ENCODE measurements at places on chromosomes 1 and 21.

- peak; percentile 63 for DNase-seq
Observed at GRCh38 chr21:46097336-46098293, at the start of gene COL6A2. COL6A2 (plus strand) TSS chr21:46098112.

DNA sequence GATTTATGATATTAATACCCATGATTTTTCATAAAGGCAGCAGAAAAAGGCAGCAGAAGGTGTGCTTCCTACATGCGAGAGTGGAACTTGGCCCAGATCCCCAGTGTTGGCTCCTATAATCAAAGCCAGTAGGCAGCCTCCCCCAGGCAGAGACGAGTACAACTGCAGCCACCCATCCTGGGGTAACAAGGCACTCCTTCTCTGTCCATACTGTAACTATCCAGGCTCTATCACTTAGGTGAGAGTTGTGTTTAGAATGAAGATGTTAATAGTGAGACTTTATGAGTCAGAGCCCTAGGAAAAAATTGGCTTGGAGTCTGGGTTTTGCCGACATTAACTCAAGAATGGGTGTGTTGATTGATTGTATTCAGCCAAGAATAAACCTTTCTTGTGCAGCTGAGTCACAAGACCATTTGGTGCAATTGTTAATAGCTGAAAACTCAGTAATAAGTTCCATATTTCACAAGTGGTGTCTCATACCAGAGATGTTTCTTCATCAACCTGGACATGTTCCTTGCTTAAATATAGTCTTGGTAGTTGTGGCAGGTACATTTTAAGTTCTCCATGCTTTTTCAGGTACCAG lies 322.3 kb downstream of the DUSP10 start:
- peak; percentile 70 for DNase-seq

DNA sequence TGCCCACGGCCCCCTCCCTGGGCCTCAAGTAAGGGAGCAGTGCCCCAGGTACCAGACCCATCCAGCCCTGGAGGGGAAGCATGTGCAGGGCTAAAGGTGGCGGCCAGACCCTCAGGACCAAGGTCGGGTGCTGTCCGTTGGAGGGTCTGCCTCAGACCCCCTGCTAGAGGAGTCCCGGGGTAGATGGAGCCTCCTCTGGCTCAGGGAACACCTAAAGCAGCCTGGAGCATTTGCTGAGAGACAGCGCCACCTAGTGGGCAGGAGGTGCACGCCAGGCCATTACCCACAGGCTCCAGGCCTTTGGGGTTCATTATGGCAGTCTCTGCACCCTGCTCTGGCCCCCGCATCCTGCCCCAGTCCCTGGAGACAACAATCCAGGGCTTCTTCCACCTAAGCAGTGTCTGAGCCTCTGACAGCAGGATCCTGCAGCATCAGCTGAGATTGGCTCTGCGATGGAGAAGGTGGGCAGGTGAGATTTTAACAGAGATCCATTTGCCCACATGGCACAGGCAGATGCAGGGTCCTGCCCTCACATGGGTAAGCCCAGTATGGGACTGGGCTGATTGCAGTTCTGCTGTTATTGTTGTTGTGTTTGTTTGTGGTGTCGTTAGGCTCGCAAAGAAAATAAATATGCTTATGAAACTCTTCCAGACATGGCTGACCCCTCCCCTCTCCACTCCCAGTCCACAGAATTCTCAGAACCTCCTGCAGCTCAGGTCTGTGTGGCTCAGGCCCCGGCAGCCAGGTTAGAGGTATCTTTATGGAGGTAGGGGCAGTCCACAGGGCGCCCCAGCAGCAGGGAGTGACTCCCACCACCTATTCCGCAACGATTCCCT lies 42.4 kb downstream of the CTNNBIP1 start:
- peak; percentile 74 for DNase-seq

DNA sequence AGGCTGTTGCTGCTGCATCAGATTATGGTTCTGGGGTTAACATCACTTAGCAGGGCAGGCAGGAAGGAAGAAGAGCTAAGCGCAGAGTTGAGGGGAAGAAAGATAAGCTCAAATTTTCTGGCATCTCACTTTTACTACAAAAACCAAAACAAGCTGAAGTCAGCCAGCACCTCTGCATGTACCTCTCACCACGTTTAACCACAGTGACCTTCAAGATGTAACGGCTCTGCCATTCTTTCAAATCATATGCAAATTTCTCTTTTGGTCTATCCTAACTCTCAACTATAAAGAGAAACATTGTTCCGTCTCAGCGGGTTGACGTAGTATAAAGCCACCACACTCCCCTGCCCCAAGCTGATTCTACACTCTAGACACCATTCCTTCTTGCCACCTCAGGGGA lies 154.4 kb downstream of the OMA1 start:
- no peak for DNase-seq

DNA sequence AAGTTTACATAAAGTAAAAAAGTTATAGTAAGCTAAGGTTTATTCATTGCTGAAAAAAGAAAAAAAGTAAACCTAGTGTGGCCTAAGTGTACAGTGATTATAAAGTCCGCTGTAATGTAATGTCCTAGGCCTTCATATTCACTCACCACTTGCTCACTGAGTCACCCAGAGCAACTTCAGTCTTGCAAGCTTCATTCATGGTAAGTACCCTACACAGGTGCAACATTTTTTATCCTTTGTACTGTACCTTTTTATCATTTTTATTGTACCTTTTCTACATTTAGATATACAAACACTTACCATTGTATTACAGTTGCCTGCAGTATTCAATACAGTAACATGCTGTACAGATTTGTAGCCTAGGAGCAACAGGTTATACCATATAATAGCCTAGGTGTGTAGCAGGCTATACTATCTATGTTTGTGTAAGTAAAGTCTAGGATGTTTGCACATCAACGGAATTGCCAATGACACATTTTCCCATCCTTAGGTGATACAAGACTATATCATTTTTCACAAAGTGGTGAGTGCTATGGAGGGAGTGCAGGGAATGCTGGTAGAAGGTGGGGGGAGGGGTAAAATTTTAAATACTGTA lies 58.0 kb upstream of the DMRTA2 start:
- no peak for DNase-seq

GRCh38 chr1:152049291-152050083 lies 12.7 kb upstream of the S100A11 start:
- DNase-seq = peak; percentile 88

DNA sequence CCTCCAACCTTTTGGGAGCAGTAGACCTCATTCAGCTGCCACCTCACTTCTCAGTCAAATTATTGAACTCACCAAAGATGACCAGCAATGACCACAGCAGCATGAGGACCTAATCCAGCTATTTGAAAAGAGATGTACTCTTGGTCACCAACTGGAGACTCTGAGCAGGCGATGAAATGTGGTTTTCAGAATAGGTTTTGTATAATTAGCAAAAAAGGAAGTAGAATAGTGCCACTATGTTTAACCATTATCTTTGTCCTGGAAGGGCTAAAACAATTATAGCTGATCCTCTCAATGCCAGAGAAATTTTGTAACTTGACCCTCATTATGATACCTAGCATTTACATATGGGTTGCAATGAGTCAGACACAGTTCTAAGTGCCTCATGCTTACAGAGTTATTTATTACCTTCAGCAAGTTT lies at the start of gene FCRL2:
FCRL2 (minus strand) TSS at position 162 of the 421 bp plus-strand sequence; CDS start at position 103, 59 bp downstream.
- no peak for DNase-seq

DNA sequence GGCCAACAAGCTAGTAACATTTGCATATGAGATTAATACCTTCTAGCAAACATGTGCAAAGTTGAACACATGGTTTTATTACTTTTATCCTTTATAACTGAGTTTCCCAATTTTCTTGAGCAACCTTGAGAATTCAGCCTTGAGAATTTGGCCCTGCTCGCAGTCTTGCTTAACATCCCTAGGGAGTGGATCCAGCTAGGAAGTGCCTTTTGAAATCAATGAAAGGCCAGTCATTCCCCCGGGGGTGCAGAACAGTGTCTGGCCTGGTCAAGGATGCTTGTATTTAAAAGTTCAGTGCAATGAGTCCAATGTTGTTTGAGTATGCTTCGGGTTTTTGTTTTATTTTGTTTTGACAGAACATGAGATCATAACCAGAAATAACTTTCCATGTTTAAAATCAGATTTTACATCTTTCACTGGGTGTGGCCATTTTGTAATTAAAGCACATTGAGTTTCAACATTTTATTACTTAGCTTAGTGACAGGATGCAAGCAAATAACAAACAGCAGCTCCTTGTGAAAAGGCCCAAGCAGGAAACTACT lies 16.7 kb downstream of the PALMD start:
- peak; percentile 98 for DNase-seq

GRCh38 chr1:12450090-12450755 lies 167.8 kb downstream of the DHRS3 start:
- DNase-seq = no peak

- no peak for DNase-seq
Observed at GRCh38 chr1:119815361-119815760, 4.1 kb upstream of the REG4 start.

GRCh38 chr1:214505134-214505533 lies 46.3 kb downstream of the PTPN14 start:
- no peak for DNase-seq

DNA sequence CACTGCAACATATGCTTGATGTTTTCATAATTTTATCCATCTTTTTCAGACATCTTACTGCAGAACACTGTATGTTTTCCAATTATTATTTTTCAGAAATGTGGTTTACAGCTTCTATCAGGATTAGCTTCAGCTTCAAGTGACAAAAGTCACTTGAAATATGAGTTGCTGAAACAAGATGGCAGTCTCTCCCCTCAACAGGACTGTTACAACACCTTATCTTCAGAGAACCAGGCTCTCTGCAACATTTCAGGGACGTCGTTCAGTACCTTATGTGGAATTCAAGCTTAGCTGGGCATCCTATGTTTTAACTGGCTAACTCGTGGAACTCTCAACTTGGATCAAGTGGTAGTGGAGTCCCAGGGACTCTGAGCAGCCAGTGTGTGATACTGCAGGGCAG lies 2.0 kb upstream of the UBE2G2 start:
- no peak for DNase-seq

- no peak for DNase-seq
Observed at GRCh38 chr1:68377098-68377497, 72.7 kb downstream of the RPE65 start.

- DNase-seq = peak; percentile 57
Observed at GRCh38 chr1:48817505-48818114, 40.9 kb upstream of the BEND5 start.

- peak; percentile 96 for DNase-seq
Observed at GRCh38 chr1:28392027-28392652, 22.6 kb downstream of the PHACTR4 start.

- no peak for DNase-seq
Observed at GRCh38 chr1:55374801-55375616, 159.8 kb upstream of the USP24 start.

- DNase-seq = no peak
Observed at GRCh38 chr1:60502506-60502905, 428.9 kb upstream of the C1orf87 start.

GRCh38 chr1:202146993-202147392 lies 2.5 kb upstream of the ARL8A start:
- DNase-seq = no peak

DNA sequence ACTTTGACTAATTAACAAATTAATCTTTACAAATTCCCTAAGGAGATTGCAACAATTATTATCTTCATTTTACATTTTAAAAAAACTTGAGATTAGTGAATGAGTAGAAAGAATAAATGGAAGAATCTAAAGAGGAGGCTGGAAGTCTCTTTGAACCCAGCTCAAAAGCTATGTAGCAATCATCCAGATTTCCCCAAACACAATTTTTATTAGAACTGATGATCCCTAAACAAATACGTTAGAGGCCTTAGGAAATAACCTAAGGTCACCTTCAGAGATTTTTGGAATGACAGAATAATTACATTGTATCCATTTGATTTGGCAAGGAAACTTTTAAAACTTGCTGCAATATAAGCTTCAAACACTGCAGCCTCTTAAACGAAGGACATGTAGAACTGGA lies 242.4 kb upstream of the LYPLAL1 start:
- DNase-seq = peak; percentile 71

Data from fibroblast of pulmonary artery (primary cell).